ENCODE measurements at places on chromosomes 13 and 19.

GRCh38 chr19:40274585-40275544, 10.3 kb downstream of the AKT2 start:
- DNase-seq: no peak

DNA sequence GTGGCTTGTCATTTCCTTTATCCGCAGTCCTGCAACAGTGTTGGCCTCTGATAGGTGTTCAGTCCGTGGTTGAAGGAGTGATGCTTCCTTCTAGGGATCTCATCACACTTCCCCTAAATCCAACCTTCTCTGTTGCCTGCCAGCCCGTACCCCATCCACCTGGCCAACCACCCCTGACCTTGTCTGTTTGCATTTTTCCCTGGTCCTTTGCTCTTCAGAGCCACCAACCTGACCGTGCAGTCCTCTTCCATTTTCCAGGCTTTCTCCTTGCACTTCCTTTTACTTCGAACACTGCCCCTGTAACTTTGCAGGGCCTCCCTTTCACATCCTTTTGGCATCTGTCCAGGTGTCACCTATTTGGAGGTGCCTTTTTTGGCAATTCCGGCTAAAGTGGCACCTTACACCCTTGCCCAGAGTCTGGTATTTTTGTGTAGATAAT, 696 bp downstream of the ZNF460 start:
- no peak for DNase-seq

DNA sequence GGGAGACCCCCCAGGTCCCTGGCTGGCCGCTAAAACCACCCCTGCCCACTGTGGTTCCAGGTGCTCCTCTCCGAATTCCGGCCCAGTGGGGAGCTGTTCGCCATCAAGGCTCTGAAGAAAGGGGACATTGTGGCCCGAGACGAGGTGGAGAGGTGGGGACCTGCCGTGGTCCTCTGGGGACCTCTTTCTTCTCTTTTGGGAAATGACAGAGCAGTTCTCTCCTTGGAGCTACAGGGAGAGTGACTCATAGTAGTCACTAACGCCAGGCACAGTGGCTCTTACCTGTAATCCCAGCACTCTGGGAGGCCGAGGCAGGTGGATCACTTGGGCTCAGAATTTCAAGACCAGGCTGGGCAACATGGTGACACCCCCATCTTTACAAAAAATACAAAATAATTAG, 7.3 kb downstream of the PTGER1 start:
- no peak for DNase-seq

DNA sequence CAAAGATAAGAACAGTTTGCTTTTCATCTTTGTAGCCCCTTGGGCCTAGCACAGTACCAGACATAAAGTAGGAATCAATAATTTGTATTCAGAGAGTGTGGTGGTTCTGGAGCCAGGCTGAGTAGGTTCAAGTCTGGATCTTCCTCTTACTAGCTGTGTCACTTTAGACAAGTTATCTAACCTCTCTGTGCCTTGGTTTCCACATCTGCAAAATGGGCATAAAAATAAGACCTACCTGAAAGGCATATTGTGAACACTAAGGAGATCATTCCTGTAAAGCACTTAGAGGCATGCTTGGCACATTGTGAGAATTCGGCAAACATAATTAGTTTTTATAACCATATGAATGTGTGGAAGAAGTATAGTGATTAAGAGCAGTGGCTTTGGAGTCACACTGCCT, 95.8 kb downstream of the MBNL2 start:
- DNase-seq: no peak

DNA sequence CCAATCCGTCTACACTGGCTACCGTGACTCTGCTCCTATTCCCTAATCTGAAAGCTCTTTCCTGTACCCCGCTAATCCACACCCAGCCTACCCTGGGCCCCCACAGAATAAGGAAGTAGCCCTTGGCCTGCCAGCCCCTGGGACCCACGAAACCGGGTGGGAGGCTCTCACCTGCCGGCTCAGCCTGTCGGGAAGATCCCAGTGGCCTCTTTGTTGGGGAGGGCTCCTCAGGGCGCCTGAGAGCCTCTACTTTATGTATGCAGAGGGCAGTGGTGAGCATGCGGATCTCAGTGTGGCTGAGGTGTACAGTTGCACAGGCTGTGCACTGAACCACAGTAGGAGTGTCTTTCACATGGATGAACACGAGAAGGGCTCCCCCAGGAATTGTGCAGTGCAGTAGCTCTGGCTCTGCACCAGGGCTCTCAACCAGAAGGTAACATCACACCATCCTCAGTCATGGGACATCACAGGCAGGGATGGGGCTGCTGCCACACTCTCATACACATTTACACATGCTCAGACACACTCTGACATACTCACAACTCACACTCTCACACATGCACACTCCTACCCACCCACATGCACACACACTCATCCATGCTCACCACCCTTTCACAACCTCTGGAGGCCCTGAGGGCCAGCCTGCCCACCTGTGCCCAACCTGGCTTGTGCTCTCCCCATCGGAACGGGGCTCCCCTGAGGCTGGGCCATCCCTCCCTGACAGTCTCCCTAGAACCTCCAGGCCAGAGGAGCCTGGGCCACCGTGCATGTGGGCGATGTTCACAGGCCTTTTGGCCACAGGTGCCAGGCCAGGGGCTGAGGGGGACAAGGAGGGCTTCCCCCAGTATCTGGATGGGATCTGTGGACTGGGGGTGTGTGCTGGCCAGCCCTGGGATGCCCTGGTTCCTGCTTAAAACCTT, 135.0 kb downstream of the URI1 start:
- no peak for DNase-seq

DNA sequence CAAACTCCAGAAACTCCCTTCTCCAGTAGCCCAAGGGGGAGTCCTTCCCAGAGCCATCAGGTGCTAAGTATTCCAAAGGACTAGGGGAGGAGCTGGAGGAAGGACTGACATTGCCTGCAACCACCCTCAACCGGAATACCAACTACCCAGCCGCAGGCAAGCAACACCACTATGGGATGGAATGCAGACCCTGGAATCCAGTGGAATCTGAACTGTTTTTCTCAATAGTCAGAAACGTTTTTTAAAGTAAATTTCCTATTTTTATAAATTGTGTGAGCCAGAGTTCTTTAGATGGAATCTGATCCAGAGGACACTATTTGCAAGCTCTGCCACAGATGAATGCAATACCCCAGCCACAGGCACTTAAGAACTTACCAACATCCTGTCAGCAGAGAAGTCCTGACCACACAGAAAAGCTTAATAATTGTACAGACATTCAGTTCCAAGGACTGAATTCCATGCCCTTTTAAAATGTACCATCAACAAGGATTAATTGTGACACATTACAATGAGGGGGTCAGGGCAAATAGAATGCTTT, 92.1 kb downstream of the USP12 start:
- no peak for DNase-seq

DNA sequence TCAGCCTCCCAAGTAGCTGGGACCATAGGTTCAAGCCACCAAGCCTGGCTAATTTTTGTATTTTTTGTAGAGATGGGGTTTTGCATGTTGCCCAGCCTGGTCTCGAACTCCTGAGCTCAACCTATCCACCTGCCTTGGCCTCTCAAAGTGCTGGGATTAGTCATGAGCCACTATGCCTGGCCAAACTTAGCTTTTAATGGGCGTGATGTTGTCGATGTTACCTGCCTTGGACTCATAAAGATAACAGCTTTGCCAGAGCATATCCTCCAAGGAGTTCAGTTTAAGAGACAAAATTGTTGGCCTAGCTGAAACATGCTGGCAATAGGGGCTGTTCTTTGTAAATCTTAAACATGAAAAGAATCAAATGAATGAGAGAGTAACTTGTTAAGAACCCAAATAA, 13.1 kb downstream of the POLR1D start:
- DNase-seq: no peak

DNA sequence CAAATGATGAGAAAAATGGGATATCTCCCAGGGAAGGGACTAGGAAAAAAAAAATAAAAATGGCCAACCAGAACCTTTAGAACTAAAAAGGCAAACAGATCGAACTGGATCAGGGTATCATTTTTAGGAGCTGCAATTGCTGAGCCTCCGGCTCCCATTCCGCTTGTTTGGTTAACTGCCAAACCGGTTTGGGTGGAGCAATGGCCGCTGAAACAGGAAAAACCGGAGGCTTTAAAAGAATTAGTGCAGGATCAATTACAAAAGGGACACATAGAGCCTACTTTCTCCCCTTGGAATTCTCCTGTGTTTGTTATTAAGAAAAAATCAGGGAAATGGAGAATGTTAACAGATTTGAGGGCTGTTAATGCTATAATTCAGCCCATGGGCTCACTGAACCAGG, 12.7 kb upstream of the ZNF443 start:
- DNase-seq: no peak

DNA sequence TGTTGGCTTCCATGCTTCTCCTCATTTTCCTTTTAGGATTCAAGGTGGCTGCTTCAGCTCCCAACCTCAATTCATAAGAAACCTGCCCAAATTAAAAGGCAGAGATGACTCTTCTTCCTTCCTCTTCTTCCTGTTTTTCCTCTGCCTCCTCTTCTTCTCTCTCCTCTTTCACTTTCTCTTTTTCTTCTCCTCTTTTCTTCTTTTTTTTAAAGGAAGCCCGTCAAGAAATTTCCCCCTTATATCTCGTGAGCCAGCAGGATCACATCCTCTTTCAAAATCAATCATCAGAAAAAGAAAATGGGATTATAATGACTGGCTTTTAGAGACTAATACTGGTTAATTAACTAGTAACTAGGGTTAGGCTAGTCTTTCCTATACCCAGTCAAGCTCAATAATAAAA, 220.3 kb downstream of the NBEA start:
- no peak for DNase-seq

GRCh38 chr13:101621099-101621498, 168.6 kb downstream of the ITGBL1 start:
- no peak for DNase-seq

- no peak for DNase-seq
Observed at GRCh38 chr19:5125797-5126497, 157.0 kb downstream of the KDM4B start.

- DNase-seq: no peak
Observed at GRCh38 chr19:12997179-12997966, 2.1 kb downstream of the NFIX start.

DNA sequence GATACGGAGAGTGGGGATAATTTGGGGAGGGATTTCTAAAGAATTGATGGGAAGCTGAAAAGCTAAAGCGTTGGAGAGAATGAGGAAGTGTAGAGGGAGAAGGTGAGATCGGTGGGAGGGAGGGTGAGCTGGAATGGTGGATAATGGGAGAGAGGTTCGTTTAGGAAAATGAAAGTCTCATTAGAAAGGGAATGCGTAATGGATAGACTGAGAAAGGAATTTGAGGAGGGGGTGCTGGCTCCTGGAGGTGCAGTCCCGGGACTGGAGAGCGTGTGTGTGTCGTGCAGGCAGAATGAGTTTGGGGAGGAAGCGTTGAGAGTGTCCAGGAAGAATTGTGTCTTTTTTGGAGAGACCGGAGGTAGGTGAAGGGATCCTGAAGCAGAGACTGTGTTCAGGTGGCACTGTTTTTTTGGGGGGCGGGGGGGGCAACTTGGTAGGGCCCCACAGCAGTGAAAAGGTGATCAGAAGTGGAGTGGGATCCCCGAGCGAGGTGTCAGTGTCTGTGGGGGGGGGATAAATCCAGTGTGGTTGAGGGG, 1.4 kb downstream of the ACTN4 start:
- no peak for DNase-seq

GRCh38 chr19:38079926-38080380, 144.1 kb downstream of the DPF1 start:
- peak; percentile 72 for DNase-seq

- DNase-seq: no peak
Observed at GRCh38 chr13:79522583-79522982, 41.6 kb downstream of the NDFIP2 start.

GRCh38 chr13:32910530-32910929, 105.7 kb upstream of the KL start:
- DNase-seq: no peak

GRCh38 chr19:3932931-3933810, at the start of gene NMRK2:
NMRK2 (plus strand) TSS chr19:3933069; CDS start chr19:3933672, 603 bp downstream.
- DNase-seq: no peak

- DNase-seq: no peak
Observed at GRCh38 chr13:80618781-80619180, 277.9 kb upstream of the SPRY2 start.

- peak; percentile 88 for DNase-seq
Observed at GRCh38 chr19:5987077-5987818, 9.3 kb upstream of the RANBP3 start.

DNA sequence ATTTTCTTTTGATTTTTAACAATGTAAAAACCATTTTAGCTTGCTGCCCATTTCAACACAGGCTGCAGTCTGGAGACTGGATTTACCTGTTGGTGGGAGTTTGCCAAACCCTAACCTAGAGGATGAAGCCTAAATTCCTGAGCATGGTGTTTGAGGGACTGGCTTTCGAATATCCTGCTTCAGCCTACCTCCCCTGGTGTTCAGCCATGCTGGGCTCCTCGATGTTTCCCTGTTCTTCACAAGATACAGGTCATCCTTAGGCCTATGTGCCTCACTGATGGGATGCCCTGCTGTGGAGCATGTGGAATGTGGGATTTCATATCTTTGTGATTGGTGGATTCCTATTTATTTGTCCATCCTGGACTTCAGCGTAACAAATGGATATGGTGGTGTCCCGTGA, 20.4 kb upstream of the ERCC5 start:
- DNase-seq: no peak

GRCh38 chr19:49889687-49890348, 6.9 kb downstream of the IL4I1 start:
- DNase-seq: peak; percentile 79

GRCh38 chr13:43054803-43055802, 31.7 kb downstream of the DNAJC15 start:
- DNase-seq: peak; percentile 24

DNA sequence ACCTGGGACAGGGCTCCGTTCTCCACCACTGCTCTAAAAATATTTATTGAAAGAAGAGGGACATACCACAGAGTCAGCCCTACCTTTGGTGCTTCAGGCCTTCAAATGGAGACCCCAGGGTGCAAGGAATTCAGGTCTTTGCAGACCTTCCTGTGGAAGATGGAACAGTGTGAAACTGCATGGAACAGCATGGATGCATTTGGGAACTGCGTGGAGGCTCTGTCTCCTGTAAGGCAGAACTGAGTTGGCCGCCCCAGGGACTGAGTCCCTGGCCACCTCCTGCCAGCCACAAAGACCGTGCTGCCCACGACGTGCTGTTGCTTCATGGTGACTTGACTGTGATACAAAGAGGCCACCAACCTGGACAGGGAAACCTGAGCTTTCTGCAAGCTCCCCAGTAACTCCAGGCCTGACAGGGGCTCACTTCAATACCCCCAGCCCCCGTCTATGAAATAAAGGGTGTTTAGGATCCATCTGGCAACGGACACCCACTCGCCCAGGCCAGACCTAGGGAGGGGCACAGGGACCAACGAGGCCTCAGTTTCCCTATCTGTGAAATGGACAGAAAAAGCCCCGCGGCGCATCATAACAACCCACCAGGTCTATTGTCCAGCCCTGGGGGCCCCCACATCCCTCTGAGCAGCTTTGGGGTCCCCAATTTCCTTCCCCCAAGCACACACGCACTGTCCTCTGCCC, 58.6 kb upstream of the KLF2 start:
- DNase-seq: no peak
